ENCODE measurements at places on chromosomes 7 and 10.

GRCh38 chr10:113583571-113583970 is 30.7 kb downstream of the HABP2 start:
- no peak for DNase-seq

GRCh38 chr10:132022241-132022640 is 40.5 kb upstream of the BNIP3 start:
- no peak for DNase-seq

DNA sequence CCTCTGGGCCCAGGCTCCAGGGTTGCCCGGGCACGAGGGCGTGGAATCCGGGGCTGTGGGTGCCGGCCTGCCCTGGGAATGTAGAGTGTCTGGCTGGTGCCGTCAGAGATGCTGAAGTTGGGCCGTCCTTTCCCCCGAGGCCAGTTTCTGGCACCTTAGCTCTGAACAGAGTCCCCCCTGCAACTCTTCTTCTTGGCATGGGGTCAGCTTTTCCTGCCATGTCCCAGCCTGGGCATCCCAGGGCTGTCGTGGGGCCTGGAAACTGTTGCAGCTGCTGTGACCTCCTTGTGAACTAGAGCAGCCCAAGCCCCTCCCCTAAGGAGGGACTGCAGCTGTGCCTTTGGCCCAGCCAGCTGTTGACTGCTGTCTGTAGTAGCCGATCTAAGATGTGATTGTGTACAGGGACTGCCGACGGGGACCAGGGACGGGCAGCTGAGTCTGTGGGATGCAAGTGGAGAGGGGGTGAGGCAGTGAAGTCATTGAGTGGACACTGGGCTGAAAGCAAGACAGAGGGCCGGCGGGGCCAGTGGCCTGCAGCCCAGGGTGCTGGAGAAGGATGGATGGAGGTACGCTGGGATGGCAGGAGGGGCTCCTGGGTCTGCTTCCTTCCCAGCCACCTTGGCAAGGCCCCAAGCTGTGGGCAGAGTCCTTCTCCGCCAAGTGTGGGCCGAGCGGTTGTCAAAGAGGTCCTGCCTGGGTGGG is 35.8 kb downstream of the GBX1 start:
- no peak for DNase-seq

GRCh38 chr7:11748884-11749283 is 83.1 kb downstream of the THSD7A start:
- no peak for DNase-seq

DNA sequence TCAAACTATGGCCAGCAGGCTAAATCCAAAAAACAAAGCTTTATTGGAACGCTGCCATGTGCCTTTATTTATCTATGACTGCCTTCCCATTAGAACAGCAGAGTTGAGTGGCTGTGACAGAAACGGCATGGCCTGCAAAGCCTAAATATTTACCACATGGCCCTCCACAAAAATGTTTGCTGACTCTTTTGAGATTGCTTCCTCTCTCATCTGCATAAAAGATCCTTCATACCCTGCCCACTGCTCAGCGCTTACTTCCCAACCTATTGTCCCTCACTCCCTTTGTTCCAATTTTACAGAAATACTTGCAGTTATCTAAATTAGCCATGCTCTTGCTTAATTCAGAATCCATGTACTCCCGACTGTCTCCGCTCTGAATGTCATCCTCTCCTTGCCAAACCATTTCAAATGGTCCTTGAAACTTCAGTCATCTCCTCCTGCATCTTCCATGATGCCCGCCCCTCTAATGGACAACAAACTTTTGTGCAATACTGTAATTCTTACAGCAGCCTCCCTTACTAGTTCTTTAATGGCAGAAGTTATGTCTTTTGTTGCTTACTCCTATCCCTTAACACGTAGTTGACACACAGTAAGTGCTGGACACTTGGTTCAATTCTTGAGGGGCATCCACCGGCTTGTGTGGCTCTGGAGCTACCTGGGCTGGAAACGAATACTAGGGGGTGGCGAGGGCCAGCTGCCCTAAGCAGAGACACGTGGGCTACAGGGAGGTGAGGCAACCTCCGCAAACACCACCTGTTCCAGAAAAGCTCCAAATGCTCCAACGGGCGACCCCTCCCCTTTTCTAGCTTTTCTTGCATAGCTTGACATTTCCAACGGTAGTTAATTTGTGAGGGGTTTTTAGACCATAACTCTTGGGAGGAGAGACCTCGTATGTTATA is 832 bp downstream of the XRCC2 start:
- DNase-seq, result no peak

- DNase-seq, result no peak
These were observed 33.2 kb downstream of the LAMB4 start for GRCh38 chr7:108096996-108097395.

DNA sequence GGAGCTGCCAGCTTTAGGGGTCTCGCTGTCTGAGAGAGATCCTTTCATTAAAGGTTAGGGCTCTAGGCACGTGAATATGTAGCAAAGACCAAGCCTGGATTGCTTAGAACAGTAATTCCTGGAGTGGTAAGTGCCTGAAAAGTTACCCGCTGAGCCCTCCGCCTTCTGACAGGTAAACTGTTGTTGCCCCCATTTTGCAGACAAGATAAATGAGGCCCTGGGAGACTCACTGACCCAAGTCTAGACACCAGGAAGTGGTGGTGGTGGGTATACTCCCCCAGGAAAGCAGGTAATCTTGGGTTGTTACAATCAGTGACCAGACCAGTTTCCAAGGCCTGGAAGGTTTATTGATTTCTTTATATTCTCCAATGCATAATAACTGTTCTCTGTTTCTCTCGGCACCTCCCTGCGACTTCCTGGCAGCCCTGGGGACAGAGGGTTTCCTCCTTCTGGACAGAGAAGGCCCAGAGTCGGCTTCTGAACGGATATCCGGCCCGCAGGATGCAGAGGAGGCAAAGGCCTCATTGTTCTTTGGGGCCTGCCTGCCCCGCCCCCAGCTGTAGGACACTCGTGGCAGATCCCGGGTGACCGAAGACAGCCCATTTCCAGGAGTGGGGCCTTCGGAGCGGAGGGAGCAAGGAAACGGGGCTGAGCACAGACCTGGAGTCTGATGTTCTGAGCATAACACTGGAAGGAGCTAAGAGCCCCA is 1.3 kb upstream of the GRK5 start:
- DNase-seq, result no peak

- DNase-seq, result no peak
These were observed 136.8 kb upstream of the PDE1C start for GRCh38 chr7:32206987-32207386.

- no peak for DNase-seq
These were observed 20.4 kb downstream of the AQP1 start for GRCh38 chr7:30931929-30932540.

DNA sequence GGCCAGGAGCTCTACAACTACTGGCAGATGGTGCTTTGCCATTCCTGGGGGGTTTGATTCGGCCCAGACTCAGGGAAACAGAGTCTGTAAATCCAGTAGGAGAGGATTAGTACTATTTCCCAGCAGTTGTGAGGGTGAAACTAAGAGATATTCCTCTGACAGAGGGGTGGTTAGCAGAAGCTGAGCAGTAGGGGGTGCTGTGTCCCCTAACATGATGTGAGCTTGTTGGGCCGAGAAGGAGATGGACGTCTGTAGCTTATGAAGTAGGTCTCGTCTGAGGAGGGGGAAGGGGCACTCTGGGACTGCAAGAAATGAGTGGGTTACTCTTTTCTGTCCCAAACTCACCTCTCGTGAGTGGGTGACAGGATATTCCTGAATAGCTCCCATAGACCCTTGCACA is 179.2 kb upstream of the MBL2 start:
- DNase-seq, result peak; percentile 40

GRCh38 chr7:21299766-21300165 is 128.1 kb upstream of the SP4 start:
- no peak for DNase-seq

DNA sequence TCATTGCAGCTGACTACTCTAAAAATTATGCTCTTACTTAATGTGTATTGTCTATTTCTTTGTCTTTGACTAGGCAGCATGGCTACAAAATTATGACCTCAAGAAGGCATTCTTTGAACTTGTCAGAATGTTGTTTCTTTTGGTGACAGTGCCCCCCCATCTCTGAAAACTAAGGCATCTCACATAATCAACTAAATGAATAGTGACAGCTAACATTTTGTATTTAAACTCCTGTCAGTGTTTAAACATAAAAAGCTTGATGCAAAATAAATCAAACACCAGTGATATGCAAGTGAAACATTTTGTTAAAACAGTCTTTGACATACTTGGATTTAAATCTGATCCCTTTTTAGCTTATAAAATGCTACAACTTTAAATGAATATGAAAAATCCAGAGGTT is 233.5 kb downstream of the FOXP2 start:
- DNase-seq, result no peak

- DNase-seq, result no peak
These were observed 3.3 kb upstream of the ZNF746 start for GRCh38 chr7:149500910-149501309.

- DNase-seq, result no peak
These were observed 854.1 kb downstream of the LRMDA start for GRCh38 chr10:76285515-76285914.

DNA sequence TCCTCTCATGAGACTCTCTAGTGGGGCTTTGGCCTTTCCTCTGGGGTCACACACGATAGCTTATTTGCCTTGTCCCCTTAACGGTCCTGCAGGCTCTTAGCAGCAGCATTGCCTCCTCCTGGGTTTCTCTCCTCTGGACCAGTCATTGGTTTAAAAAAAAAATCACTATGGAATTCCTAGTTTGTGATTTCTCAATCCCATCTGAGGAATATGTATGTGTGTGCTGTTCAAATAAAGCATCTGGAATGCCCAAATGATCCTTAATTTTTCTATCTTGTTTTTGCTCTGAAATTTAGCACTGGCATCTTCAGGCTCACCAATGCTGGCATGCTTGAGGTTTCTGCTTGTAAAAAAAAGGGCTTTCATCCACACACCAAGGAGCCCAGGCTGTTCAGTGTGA is 30.5 kb downstream of the ACTA2 start:
- no peak for DNase-seq

DNA sequence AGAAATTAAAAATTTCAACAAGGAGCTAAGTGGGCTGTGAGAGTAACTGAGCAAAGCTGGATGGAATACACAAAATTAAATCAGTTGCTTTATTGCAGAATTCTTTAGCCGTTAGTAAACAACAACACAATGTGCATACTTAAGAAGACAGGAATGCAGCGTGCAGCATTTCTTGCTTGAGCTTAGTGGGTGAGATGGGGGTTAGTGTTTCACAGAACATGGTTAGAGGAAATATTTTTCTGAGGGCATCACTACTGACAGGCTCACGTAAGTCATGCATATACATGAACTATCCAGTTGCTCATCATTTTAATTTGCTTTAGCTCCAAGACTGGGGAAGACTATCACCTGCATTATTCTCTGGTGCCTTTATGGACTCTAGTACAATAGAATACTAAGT is 80.8 kb downstream of the CD36 start:
- no peak for DNase-seq

GRCh38 chr10:35942057-35942456 is 300.0 kb upstream of the FZD8 start:
- no peak for DNase-seq

- DNase-seq, result no peak
These were observed 58.8 kb upstream of the LANCL2 start for GRCh38 chr7:55306331-55306730.

- no peak for DNase-seq
These were observed 9.9 kb upstream of the IGFBP3 start for GRCh38 chr7:45930967-45931366.

GRCh38 chr7:4399121-4399520 is 283.0 kb upstream of the FOXK1 start:
- DNase-seq, result no peak

GRCh38 chr7:28481091-28481926 is 69.0 kb downstream of the CREB5 start:
- peak; percentile 86 for DNase-seq

GRCh38 chr7:91660734-91661356 is 219.7 kb downstream of the MTERF1 start:
- DNase-seq, result no peak

- no peak for DNase-seq
These were observed 3.5 kb downstream of the POLR3A start for GRCh38 chr10:78025685-78026364.

DNA sequence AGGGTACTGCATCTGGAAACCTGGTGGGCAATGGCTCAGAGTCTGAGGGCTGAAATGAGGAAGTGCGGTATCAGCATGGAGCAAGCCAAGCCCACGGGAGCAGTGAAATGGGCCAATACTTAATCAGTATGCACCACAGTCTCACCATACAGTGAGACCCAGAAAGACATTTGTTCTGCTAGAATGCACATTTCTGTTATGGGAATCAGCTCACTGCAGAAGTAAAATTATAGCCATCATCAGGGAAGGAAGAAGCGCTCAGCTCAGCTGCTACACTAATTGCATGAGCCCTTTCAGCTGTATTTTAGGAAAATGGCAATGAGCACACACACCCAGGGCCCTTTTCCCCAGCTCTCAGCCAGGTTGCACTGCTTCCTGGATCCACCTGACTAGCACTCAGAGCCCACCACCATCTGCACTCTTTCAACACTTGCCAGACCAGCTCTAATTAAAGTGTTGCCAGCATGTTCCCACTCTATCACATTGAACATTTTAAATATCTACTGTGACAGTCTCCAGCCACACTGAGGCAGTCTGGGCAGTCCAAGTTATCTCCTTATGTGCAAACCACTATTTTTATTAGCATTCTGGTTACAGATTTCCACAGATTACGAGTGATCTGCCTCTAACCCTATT is 44.2 kb upstream of the PIK3AP1 start:
- DNase-seq, result no peak

DNA sequence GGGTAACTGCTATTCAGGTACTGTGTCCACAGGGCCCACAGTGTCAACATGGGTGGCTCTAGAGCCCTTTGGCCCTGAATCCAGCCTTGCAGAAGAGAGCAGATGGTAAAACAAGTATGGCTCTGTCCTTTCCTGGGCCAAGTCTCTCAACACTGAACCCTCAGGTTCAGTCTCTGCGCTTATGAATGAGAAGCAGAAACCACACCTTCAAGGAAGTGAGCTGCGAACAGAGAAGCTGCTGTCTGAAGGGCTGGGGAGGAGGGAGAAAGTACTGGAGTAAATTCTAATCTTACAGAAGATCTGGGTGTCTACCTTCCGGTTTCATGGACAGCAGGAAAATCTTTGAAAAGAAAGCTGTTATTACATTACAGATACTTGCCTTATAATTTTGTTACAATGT is 4.1 kb downstream of the TBRG4 start:
- no peak for DNase-seq

Measured in GM12864 (cell line).